ENCODE measurements at places on chromosomes 13 and 19.
A peak's percentile ranks its signal among the peaks of the same experiment; 100 is the strongest.

- no peak for DNase-seq
Measured at GRCh38 chr19:4378886-4379285, 21.5 kb downstream of the SH3GL1 start.

DNA sequence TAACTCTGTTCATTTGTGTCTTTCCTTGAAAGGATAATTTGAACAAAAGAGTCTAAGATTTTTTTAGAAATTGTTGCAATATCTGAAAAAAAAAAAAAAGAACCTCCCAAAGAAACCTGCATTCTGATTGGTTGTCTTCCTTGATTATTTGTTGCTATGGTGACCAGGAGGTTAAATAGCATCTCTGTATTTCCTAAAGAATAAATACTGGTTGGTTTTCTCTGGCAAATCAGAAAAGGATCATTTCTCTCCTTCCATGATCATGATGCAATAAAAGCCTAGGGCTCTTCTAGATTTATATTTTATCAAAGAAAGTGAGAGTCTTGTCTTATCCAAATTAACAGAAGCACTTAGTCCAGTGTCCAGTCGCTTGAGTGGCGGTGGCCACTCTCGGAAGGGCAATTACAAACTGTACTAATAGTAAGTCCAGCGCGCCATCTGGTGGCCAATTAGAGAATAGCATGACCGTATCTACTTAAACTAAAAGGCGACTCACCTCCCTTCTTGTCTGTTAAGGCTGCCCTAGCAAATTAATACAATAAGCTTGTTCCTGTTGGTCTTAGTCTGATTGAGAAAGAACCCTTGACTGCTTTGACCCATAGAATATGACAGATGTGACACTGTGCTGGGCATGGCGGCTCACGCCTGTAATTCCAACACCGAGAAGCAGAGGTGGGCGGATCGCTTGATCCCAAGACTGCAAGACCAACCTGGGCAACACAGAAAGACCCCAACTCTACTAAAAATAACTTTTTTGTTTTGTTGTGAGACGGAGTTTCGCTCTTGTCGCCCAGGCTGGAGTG, 47.0 kb upstream of the PNMA8B start:
- DNase-seq: peak; percentile 70

GRCh38 chr13:98598043-98598442, 21.1 kb upstream of the STK24 start:
- no peak for DNase-seq

DNA sequence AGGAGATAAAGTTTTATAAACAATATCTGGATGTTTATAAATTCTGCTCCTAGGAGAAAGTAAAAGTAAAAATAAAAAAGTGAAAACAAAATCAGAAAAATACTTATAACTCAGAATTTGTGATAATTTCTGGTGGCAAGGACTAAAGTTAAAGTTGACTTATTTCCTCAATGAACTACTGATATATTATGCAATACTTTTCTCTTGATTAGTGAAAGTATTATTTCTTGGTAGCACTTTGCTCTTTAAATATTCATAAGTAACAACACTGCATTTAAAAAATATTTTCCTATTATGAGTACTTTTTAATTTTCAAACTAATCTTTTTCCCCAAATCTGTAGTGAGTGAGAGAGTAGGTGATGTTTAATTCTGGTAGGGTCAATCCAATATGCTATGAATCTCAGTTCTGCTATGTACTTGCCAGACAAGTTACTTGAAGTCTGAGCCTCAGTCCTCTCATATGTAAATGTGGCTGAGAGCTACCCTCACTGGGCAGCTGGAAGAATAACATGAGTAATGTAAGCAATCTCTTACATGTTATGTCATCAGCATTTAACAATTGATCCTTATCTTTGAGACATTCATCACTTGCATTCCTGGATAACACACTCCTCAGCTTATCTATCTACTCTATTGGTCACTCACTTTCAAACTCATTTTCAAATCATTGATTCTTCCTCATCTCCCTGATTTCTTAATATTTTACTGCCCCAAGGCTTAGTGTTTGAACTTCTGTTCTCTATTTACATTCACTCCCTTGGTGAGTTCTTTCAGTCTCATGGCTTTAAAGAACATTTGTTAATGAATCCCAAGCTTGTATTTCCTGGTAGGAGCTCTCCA, 239.0 kb downstream of the RGCC start:
- no peak for DNase-seq

DNA sequence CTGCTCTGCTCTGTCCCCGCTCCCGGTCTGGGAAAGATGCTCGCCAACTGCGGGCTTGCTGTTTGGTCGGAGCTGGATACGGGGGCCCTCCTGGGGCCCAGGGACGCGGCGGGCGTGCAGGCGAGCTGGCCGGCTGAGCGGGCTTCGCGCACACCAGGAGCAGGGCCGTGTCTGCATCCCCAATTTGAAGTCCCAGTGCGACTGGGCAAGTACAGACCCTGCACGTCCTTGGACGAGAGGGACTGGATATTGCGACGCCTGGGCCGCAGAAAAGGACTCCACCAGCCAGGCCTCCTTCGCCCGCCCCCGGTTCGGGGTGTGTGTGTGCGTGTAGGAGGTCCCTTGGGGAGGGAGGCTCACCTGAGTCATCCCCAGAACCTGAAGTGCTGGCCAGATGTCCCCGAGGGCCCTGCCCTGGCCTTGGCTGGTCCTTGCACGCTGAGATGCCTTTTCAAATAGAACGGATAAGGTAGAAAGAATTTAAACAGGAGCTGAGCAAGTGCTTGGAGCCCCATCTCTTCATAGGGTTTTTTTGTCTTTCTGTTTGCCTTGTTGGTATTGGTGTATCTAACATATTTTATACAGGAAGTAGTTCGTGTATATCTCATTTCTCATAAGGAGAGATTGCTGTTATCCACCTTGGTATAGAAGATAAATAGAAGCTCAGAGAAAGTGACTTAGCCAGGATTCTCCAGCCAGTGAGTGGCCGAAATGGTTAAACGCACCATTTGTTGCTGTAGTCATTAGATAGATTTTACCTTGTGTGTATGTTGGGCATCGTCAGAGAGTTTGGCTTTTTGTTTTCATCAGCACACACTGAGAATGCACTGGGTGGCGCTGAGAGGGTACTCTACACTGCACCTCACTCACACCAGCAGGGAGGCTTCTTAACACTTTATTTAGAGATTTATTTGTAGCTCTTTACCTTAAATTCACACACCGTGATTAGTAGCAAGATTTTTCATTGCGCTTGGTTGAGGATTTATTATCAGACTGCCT, 1.1 kb downstream of the NAXD start:
- peak; percentile 4 for DNase-seq

GRCh38 chr13:109778102-109778542, 8.3 kb downstream of the IRS2 start:
- DNase-seq: no peak

- no peak for DNase-seq
Measured at GRCh38 chr13:37392389-37392788, 206.2 kb downstream of the POSTN start.

GRCh38 chr19:41437944-41438574, 1.7 kb downstream of the DMAC2 start:
- DNase-seq: no peak

DNA sequence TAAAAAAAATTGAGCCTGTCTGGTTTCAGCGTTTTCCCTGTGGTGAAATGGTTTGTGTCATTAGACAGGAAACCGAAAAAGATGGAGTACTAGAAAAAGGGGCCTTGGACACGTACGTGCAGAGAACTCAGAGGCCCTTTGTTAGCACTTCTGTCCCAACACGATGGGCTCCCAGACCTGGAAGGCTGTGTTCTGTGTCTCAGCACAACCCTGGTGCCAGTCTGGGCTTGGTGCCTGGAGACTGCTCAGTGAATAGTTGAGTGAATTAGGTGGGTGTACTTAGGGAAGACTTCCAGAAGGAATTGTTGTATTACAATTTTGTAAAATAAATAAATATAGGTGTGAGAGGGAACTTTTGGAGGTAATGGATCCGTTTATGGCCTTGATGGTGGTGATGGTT, 8.7 kb downstream of the ZNF71 start:
- DNase-seq: no peak

GRCh38 chr19:49594993-49595818, 4.2 kb downstream of the PRR12 start:
- no peak for DNase-seq

GRCh38 chr19:32581705-32582179, 752 bp downstream of the PDCD5 start:
- no peak for DNase-seq

GRCh38 chr19:7515645-7516151, at the start of gene ZNF358:
ZNF358 (plus strand) TSS chr19:7516103; CDS start chr19:7519243, 3,140 bp downstream.
- DNase-seq: no peak

DNA sequence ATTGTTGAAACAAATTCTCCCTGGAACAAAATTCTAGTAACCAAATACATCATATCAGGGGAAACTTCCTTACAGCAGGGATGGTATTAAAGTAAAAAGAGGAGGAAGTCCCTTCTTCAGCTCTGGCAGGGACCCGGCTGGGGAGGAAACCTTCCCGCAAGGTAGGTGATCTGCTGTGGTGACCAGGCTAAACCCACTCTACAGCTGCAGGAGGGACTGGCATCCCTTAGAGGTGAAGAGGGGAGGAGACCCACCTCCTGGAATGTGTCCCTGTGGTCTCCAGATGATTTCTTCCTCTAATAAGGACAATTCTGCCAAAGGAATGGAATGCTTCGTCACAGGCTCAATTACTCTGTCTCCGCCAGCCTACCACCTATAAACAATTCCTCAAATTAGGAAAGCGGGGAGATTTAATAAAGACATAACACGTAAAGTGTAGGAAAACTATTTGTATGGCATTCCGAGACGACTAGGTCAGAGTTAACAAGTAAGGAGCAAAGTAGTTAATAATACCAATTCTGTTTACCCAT, 637 bp upstream of the PDS5B start:
- no peak for DNase-seq

DNA sequence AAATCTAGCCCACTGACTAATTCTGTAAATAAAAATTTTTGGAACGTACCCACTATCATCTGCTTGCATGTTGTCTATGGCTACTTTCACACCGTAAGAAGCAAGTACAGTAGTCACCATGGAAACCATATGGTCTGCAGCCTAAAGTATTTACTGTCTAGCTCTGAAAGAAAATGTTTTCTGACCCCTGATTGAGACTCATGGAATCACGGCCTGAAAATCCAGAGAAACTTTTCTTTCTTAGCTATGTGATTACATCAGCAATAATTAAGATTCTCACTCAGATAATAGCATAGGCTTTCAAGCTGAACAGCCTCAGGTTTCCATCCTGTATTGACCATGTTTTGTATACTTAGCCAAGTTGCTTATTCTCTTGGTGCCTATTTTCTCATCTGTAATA, 264.6 kb downstream of the NHLRC3 start:
- DNase-seq: no peak

- no peak for DNase-seq
Measured at GRCh38 chr19:42965176-42965575, 28.2 kb upstream of the PSG7 start.

- DNase-seq: no peak
Measured at GRCh38 chr13:51396352-51396751, 56.5 kb downstream of the INTS6 start.
